ENCODE measurements at places on chromosomes 16 and 17.

DNA sequence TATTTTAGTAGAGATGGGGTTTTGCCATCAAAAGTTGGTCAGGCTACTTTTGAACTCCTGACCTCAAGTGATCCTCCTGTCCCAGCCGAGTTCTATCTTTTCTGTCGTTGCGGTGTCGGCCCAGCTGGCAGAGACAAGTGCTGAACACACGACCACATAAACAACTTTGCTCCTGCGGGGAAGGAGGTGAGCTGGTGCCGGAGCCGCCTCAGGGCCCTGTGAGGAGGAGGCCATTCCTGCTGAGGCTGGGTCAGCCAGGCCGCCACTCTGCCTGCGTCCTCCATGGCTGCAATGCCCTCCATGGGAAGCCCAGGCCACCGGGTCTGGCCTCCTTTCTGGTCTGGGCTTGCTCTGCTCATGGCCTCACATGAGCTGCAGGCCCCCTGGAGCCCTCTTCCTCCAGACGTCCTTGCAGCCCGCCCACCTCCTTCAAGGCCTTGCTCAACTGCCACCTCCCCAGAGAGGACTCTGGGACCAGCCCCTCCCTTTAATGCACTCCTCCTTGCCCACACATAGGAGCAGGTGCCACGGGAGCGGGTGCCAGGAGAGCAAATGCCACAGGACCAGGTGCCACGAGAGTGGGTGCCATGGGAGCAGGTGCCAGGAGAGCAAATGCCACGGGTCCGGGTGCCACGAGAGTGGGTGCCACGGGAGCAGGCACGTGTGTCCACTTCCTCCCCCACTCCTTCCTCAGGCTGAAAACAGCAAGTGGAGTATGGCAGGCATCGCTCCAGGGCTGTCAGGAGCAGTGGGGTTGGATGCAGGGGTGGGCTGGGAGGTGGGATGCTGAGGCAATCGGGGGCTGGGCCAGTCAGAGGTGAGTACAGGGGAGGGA, 28.4 kb upstream of the CBFA2T3 start:
- no peak for DNase-seq

DNA sequence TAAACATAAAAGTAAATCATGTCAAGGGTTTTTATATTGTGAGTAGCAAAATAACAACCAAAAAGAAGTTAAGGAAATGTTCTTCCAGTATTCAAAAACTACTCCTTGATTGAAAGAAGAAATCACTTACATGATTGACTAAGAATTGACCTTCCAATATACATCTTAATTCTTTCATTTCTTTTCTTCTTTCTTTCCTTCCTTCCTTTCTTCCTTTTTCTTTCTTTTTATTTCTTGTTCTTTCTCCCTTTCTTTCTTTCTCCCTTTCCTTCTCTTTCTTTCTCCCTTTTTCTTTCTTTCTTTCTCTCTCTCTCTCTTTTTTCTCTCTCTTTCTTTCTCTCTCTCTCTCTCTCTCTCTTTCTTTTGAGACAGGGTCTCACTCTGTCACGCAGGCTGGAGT, 60.7 kb upstream of the SOX9 start:
- no peak for DNase-seq

DNA sequence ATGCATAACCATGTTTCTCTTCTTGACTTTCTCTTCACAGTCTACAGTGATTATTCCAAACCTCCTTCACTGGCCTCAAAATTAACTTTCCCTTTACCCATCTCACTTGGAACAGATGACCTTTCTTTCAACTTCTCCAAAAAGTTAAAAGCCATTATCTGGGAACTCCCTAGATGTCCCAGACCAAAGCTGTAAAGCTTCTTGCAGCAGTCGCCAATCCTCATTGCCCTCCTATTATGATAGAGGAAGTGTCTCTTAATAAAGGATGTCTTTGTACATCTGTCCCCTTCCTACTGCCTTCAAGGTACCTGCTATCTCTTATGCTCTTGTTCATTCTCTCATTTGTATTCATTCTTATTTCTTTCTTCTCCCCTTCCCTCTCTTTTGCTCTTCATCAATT, 127.5 kb downstream of the MRTFB start:
- no peak for DNase-seq

DNA sequence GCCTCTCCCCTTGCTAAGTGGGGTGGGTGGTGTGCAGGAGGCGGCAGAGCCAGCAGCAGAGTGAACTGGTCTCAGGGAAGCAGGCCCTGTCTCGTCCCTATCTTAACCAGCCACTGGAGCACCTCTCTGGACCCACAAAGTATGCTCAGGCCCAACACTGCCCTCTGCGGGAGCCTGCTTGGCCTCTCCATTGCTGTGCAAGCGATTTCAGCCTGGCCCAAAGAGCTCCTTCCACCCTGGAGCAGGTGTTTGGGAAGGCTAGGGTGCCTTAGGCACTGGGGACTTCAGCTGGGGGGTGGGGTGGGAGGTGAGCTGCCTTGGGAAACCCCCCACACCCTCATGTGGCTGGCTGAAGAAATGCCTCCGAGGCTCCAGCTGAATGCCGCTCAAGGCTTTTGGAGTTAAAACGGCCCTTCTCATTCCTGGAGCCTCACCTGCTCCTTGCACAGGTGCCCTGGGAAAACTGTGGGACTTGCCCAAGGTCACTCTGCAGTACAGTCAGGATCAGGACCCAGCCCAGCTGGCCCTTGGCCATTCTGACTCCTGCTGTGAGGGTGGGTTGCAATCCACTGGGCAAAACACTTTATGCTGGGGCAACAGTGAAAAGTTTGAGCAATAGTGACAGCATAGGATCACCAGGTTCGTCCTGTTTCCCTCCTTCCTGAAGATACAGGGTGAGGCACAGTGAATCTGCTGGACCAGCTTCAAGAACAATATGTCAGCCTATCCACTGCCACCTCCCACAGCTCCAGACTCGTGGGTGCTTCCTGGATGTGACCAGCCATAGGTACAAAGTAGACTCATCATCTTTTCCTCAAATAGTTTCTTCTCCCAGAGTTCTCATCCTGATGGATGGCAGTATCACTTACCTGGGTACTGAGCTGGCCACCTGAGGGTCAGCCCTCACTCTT, 5.9 kb upstream of the UBE2O start:
- no peak for DNase-seq

- peak; percentile 34 for DNase-seq
Observed at GRCh38 chr17:81153340-81153803, 11.9 kb upstream of the PVALEF start.

- no peak for DNase-seq
Observed at GRCh38 chr16:943971-944370, 26.8 kb downstream of the LMF1 start.

DNA sequence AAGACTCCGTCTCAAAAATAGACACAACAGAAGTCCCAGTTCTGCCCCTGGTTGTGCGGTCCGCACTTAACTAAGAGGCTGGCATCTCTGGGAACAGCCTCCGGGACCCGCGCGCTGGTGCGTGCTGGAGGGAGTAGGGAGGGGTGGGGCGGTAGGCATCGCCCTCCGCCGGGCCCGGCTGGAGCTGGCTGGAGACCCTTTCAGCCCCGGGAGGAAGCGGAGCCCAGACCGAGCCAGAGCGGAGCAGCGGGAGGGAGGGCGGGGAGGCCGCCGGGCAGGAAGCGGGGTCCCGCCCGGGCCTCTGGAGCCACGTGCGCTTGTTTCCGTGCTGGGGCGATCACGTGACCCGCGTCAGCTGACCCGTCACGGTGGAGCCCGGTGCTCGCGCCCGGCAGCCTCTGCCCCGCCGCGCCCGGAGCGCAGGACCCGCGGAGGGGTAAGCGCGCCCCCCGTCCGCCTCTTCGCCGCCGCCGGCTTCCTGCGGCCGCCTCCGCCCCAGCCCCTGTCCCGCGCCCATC, at the start of gene WDR81:
Gene WDR81, plus strand, starts transcription at position 354 of the 518 bp plus-strand sequence. CDS start 256 bp downstream, outside the sequence.
- DNase-seq, result peak; percentile 87

GRCh38 chr16:15897121-15897780, 8.8 kb upstream of the CEP20 start:
- no peak for DNase-seq

GRCh38 chr16:74463888-74464287, 42.6 kb upstream of the CLEC18B start:
- DNase-seq, result no peak

- no peak for DNase-seq
Observed at GRCh38 chr16:47984669-47985068, 171.1 kb downstream of the ABCC12 start.

- peak; percentile 66 for DNase-seq
Observed at GRCh38 chr16:80526418-80527061, 14.3 kb upstream of the DYNLRB2 start.

GRCh38 chr16:48277158-48277557, 29.8 kb upstream of the ABCC11 start:
- DNase-seq, result no peak

DNA sequence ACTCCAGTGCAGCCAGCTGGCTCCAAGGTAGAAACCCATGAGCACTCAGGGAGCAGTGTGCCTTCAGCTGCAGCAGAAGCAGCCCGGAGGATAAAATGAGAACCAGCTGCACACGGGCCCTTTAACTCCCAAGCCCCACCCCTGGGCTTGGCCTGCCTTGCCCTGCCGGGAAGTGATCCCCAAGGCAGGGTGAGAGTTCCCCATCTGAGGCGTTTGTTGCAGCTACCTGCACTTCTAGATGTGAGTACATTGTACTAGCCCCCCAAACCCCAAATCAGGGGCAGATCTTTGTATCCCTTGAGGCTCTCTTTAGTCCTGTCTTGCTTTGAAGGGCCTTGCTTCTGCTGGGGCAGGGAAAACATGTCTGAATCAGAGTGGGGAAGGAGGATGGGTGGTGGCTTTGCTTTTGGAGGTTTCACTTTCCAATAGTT, at the start of gene MVP:
Gene MVP, plus strand, starts transcription at position 192 of the 431 bp plus-strand sequence. CDS start 10,088 bp downstream, outside the sequence.
- peak; percentile 36 for DNase-seq

DNA sequence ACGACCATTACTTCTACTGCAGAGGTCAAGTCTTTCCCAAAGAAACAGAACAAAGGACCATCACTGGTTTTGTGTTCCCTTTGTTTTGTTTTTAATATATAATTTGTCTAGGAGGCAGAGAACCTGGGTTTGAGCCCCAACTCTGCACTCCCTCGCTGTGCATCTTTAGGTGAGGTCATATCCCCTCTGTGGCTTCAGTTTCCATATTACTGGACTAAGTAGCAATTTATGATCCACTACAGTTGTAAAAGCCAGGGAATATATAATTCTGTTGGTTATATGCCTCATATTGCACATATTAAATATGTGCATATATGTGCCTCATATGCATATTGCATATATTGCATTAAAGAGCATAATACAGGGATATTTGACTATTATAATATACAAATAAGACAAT, 392.0 kb downstream of the GRIN2A start:
- no peak for DNase-seq

- no peak for DNase-seq
Observed at GRCh38 chr16:57635266-57636097, 7.1 kb downstream of the ADGRG1 start.

- DNase-seq, result no peak
Observed at GRCh38 chr17:13989138-13989537, 80.2 kb upstream of the COX10 start.

GRCh38 chr16:621526-622105, 9.2 kb upstream of the WFIKKN1 start:
- peak; percentile 25 for DNase-seq

- DNase-seq, result peak; percentile 11
Observed at GRCh38 chr16:68252383-68252782, 7.2 kb downstream of the PLA2G15 start.

GRCh38 chr17:75633486-75634375, 497 bp downstream of the SMIM5 start:
- no peak for DNase-seq

DNA sequence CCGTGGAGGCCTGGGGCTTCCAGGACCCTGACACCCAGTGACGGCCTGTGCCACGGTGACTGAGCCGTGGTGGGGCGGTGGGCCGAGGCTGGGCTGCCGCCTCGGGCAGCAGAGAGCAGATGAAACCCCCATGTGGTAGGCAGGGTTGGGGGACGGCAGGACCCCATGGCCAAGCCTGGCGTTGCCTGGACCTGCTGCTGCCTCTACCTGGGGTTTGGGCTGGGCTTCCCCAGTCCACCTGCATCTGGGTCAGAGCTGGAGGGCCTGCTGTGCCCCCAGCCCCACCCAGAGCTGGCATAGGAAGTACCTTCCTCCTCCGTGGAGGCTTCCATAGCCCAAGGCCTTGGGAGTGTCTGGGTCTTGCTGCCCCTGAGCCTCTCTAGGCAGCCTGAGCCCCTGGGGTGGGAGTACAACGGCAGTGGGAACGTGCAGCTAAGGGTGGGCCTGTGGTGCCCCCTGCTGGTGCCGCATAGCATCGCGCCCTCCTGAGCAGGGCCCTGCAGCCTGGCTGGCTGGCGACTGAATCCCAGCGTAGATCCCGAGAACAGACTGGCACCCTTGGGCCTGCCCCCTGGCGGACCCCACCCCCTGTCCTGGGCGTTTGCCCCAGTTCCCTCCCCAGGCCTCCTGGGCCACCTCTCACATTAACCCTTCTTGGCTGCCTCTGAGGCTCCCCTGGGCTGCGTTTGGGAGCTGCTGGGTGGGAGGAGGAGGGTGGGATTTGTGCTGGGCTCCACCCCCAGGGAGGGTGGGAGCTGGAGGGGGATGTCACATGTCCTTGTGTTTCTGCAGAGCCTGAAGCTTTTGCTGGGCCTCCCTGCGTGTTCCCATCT, 12.6 kb upstream of the ATP6V0C start:
- DNase-seq, result peak; percentile 81

DNA sequence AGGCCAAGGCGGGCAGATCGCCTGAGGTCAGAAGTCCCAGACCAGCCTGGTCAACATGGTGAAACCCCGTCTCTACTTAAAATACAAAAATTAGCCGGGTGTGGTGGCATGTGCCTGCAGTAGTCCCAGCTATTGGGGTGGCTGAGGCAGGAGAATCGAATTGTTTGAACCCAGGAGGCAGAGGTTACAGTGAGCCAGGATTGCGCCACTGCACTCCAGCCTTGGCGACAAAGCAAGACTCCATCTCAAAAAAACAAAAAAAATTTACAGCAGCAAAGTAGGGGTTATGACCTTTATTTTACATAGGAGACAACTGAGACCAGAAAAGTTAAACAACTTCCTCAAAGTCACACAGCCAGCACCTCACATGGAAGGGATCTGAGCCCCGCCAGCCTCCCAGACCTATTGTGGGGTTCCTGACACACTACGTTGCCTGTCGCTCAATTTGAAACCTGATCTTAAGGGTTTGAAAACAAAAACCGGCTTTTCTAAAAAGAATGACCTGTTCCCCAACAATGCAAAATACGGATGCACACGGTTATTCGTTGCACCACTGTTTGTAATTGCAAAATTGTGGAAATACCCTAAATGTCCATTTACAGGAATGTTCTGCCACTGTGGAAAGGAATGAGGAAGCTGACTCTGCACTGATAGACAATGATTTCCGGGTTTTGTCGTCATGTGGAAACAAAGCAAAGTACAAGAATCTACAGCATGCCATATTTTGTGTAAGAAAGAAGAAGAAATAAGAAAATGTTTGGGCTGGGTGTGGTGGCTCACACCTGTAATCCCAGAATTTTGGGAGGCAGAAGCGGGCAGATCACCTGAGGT, 77.2 kb downstream of the CNGB1 start:
- DNase-seq, result no peak

DNA sequence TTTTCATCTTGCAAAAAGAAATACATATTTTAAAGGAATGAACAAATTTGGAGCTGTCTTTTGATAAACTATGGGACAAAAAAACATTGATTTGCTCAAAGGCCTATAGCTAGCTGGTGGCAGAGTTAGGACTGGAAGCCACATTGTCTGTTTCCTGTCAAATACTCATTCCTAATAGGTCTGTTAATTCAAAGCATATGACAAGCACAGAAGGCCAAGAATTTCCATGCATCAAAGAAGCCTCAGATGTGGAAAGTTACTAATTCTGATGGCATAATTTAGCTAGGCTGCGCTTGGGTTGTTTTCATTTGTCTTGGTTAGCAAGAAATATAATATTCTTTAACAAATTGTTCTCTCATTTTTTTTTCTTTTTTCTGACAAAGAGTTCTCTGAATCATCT, 98.0 kb downstream of the CDK5R1 start:
- DNase-seq, result no peak

- no peak for DNase-seq
Observed at GRCh38 chr17:27976331-27976730, 66.1 kb upstream of the NLK start.
